ENCODE measurements at places on chromosomes 12 and 14.

GRCh38 chr12:100187068-100187467 is 13.5 kb upstream of the ACTR6 start:
- DNase-seq, result no peak

GRCh38 chr12:62882696-62883095 is 52.3 kb downstream of the PPM1H start:
- DNase-seq, result no peak

DNA sequence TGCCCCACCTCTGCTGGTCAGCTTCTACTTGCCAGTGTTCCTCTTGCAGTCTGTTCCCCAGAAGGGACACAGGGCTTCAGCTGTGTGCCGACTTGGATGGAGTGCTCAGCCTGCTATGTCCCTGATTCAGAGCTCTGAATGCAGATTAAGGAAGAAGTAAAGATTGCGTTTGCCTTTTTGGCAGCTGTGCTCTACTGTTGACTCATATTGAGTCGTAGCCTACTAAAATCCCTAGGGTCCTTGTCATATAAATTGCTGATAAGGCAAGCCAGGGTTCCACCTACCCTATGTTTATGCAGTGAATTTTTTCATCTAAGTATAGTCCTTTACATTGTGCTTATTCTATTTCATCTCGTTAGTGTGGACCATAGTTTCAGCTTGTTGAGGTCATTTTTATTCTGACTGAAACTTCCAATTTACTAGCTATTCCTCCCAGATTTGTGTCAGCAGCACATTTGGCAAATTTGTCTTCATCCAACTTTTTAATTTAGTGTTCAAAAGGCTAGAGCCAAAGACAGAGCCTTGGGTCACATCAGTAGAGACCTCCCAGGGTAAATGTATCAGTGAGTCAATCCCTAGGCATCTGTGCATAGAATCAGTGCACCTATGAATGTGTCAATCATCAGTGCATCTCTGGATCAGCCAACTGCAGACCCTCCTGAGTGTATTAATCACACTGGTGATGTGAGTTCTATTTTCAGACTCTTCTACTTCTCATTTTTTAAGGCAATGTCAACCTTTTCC is 31.9 kb downstream of the CACNA1C start:
- DNase-seq, result no peak

DNA sequence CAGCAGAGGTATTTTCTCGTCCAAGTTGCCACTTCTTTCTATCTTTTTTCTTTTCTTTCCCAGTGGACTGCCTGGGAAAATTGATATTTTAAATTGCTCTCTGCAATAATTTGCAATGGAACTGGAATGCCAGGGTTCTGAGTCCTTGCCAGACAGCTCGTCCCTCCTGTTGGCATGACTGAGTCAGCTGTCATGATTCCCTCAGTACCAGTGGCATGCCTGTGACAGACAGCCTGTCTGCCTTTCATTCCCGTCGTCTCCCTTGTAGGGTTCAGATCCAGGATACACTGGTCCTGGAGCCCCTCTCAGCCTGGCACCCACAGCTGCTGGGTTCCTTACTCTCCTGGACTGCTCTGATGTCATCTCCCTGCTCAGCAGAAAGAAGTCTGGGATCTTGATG is 84.8 kb downstream of the PTPN11 start:
- no peak for DNase-seq
